ENCODE measurements at places on chromosomes 2 and 18. TPM values are rescaled to one million over a fixed set of nuclear protein-coding genes. Genes with fewer than 3 reads are reported as not detected.

Gene SLC9A4
- total RNA-seq: not detected

Gene LYPD1
- not detected for total RNA-seq

Gene INPP5D
- total RNA-seq: 38.7 TPM

Gene C18orf54
- 6.5 TPM for total RNA-seq

Gene CYS1
- total RNA-seq: not detected

Gene DLGAP1
- total RNA-seq: not detected

Gene TCF4
- 1.3 TPM for total RNA-seq

Gene CCDC150
- total RNA-seq: 9.4 TPM

Gene PLCD4
- 0.22 TPM for total RNA-seq

DNA sequence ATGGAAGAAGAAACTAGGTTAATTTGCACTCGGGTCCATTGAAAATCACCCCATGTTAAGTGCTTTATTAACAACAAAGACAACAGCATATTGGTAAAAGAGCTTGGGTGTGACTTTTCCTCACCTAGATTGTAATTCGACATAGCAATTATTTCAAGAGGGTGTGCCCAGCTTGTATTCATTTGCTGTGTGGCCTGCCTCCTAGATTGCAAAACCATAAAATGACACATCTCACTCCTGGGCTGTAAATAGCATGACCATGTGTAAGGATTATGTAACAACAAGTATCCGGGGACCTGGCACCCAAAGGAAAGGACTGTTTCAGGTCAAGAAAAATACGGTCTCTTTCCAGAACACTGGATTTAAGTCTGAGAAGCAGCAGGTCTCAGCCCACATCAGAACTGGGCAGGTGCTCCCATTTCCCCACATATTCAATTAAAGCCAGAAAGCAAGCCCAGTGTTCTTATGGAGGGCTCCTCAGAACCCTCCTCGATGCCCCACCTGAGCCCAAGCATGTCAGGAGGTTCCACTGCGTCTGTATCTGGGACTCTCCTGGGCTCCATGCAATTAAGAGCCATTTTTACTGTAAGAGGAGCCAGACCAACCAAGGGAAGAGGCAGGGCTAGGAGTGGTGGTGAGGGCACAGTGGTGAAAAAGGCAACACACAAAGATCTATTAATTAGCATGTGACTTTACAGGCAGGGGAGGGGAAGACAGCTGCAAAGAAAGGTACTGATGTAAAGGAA is 39.2 kb downstream of the MREG start:
- H3K4me1 ChIP-seq: peaks cover 14% of the 10 kb centered on the region
- H3K27ac ChIP-seq: no peak overlapping the region
- H3K36me3 ChIP-seq: peaks cover 25% of the 10 kb centered on the region
- no peak for DNase-seq
- H3K27me3 ChIP-seq: no peaks in the 10 kb centered on the region
- no peak overlapping the region for H3K4me3 ChIP-seq

DNA sequence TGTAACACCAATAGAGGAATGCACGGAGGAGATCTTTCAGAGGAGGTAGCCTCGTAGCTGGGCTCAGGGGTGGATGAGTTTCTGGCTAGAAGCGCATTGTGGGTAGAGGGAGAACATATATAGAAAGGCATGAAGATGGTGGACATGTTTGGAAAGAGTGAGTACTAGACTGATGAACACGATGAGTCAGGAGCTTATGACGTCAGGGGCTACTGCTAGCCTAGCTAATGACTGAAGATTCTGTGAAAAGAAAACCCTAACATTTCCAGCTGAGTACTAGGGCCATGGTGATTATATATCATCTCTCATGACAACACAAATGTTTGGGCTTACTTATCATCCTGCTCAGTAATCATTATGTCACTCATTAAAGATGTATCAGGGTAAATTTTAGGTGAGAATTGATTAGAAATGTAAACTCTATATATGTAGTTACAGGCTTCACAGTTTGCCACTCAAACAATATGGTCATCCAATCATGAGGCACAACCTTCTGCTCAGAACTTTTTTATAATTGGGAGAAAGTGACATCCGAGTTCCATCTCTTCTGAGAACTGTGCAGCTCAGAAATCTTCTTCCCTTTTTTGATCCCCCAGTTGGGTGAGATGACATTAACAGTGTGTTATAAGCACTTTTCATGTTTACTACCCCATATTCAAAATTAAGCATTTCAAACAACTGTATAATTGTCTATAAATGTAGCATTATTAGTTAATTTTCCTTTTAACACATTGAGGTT is 22.2 kb upstream of the IL1RN start:
- peak; percentile 42 for DNase-seq
- H3K27me3 ChIP-seq: peaks cover under 1% of the 10 kb centered on the region
- no peak overlapping the region for H3K4me3 ChIP-seq
- H3K4me1 ChIP-seq: peaks cover 29% of the 10 kb centered on the region
- peaks cover 6% of the 10 kb centered on the region for H3K36me3 ChIP-seq
- peak overlapping the region; percentile 83 for H3K27ac ChIP-seq

- no peak for DNase-seq
- H3K4me3 ChIP-seq: no peak overlapping the region
- peaks cover 40% of the 10 kb centered on the region for H3K36me3 ChIP-seq
- no peak overlapping the region for H3K27ac ChIP-seq
- peaks cover 43% of the 10 kb centered on the region for H3K4me1 ChIP-seq
- no peaks in the 10 kb centered on the region for H3K27me3 ChIP-seq
These were observed 117.0 kb downstream of the NFATC1 start for GRCh38 chr18:79512461-79513380.

- H3K4me3 ChIP-seq: no peak overlapping the region
- no peak for DNase-seq
- H3K27me3 ChIP-seq: no peaks in the 10 kb centered on the region
- H3K27ac ChIP-seq: no peak overlapping the region
These were observed 28.5 kb downstream of the TMEM131 start for GRCh38 chr2:97967216-97967592.

- peaks cover 12% of the 10 kb centered on the region for H3K4me1 ChIP-seq
- H3K4me3 ChIP-seq: no peak overlapping the region
- H3K27me3 ChIP-seq: no peaks in the 10 kb centered on the region
- DNase-seq: no peak
- no peak overlapping the region for H3K27ac ChIP-seq
These were observed 54.2 kb downstream of the ACTR2 start for GRCh38 chr2:65281627-65282351.

- no peaks in the 10 kb centered on the region for H3K36me3 ChIP-seq
- no peak overlapping the region for H3K27ac ChIP-seq
- H3K4me3 ChIP-seq: no peak overlapping the region
- DNase-seq: no peak
- H3K27me3 ChIP-seq: no peaks in the 10 kb centered on the region
- no peaks in the 10 kb centered on the region for H3K4me1 ChIP-seq
These were observed 176.7 kb upstream of the SLC8A1 start for GRCh38 chr2:40628556-40628955.

DNA sequence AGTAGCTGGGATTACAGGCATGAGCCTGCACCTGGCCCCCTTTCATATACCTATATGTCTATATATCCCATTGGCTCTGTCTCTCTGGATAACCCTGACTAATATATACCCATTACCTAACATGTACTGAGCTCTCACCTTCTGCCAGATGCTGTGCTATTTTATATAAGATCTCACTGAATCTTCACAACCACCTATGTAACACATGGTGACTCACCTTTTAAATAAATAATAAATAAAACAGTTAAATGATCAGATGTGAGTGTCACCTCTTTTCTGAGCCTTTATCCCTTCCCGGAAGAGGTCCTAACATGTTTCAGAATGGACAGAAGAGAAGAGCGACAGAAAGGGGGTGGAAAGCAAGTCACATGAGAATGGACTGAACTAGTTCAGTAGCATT is 123.1 kb downstream of the SPIRE1 start:
- no peak overlapping the region for H3K4me3 ChIP-seq
- H3K27me3 ChIP-seq: peaks cover 4% of the 10 kb centered on the region
- H3K27ac ChIP-seq: no peak overlapping the region
- DNase-seq: no peak

DNA sequence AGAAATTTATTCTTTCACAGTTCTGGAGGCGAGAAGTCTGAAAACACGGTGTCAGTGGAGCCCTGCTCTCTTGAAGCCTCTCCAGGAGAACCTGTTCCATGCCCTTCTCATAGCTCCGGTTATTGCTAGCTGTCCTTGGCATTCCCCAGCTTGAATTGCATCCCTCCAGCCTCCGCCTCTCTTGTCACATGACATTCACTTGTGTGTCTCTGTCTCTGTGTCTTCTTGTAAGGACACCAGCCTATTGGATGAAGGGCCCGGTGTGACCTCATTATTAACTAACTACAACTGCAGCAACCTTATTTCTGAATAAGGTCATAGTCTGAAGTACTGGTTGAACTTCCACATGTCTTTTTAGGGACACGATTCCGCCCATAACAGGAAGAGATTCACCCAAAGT is 4.5 kb upstream of the PRSS56 start:
- H3K27me3 ChIP-seq: peaks cover 12% of the 10 kb centered on the region
- no peak for DNase-seq
- H3K27ac ChIP-seq: no peak overlapping the region

DNA sequence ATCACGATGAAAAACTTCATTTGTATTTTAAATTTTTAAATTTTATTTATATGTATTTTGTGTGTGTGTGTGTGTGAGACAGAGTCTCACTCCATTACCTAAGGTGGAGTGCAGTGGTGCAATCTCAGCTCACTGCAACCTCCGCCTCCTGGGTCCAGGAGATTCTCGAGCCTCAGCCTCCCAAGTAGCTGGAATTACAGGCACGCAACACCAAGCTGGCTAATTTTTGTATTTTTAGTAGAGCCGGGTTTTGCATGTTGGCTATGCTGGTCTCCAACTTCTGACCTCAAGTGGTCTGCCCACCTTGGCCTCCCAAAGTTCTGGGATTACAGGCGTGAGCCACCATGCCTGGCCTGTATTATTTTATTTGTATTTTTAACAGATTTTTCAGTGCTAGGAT is 45.8 kb upstream of the WIPF1 start:
- H3K4me3 ChIP-seq: no peak overlapping the region
- DNase-seq: no peak
- H3K27me3 ChIP-seq: no peaks in the 10 kb centered on the region
- no peak overlapping the region for H3K27ac ChIP-seq
- H3K4me1 ChIP-seq: peaks cover 11% of the 10 kb centered on the region

DNA sequence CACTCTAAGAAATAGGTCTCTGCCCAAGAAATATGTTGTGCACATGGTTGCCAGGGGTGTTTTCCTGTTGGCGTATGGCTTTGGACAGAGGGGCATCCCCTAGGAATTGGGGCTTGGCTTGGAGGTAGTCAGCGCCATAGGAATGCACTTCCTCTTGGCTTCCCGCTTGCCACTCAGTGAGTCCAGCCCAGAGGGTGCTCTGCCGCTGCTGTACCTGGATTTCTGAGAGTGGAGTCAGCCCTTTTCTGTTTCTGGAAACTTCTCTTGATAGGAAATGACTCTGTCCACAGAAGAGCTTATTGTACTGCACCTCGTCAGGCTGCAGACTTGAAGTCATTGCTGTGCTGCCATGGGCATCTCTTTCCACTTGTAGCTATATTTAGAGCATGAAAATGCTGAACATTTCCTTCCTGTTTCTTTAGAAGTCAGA is 116.7 kb upstream of the MGAT5 start:
- H3K4me1 ChIP-seq: peaks cover 47% of the 10 kb centered on the region
- H3K36me3 ChIP-seq: peaks cover 26% of the 10 kb centered on the region
- peak overlapping the region; percentile 71 for H3K27ac ChIP-seq
- no peak overlapping the region for H3K4me3 ChIP-seq
- no peaks in the 10 kb centered on the region for H3K27me3 ChIP-seq
- no peak for DNase-seq

DNA sequence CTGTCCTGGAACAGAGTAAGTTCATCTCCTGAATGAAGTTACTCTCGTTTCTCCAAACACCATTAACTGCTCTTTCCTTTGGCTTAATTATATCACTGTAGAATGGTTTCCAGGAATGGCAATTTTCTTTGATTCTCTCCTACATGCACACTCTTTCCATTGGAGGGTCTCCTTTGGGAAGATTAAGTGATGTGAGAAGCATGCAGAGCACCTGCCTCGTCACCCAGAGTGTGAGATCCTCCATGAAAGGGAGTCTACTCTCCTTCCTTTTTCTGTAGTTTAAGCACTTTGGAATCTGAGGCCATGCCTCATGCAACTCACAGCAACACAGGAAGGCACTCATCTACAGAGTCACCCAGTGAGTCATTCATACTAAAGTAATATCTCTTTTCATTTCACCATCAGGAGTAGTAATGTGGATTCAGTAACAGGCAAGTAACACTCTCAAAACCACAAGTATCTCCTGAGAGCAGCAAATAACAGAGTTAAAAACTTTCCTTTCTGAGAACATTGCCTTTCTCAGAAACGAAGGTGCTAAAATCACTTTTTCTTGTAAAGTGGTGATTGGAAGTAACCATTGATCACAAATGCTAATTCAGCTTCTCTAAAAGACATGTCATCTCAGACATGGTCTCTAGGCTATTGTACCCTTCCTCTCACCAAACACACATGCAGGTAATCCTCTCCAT is 52.8 kb upstream of the IL1RL1 start:
- no peaks in the 10 kb centered on the region for H3K27me3 ChIP-seq
- H3K36me3 ChIP-seq: peaks cover 25% of the 10 kb centered on the region
- H3K4me1 ChIP-seq: peaks cover 46% of the 10 kb centered on the region
- peak overlapping the region; percentile 99 for H3K27ac ChIP-seq
- peak; percentile 37 for DNase-seq
- H3K4me3 ChIP-seq: peak overlapping the region; percentile 32

DNA sequence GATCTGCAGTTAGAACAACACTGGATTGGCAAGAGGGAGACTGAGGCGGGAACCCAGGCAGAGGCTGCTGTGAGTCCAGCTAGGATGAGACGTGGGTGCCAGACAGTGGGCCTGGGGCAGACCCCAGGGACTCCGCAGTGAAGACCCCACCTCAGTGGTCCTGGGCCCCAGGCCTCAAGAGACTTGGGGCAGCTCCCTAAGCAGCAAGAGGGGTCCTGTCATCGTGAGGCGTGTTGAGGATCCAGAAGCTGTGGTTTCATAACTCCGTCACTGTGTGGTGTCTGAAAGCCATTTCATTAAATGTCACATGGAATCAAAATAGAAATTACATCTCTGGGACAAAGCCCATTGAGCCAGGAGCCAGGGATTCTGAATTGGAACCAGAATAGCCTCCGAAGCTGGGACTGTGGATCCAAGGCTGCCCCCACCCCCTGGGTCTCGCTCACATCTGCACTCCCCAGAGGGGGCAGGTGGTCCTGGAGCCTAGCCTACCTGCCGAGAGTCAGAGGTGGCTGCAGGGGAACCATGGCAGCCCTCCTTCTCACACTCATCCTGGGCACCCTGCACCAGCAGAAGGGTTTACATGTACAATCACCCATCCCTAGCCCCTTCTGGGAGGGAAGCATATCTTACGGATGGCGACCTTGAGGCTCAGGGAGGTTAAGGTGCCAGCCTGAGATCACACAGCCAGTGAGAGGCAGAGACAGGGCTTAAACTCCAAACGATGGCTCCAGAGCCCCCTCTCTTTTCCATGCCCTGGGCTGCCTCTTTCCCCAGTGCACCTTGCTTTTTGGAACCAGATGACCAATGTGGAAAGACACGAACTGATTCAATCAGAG is 23.2 kb downstream of the RRM2 start:
- peaks cover 17% of the 10 kb centered on the region for H3K4me1 ChIP-seq
- H3K27ac ChIP-seq: no peak overlapping the region
- H3K4me3 ChIP-seq: no peak overlapping the region
- H3K36me3 ChIP-seq: peaks cover 39% of the 10 kb centered on the region
- H3K27me3 ChIP-seq: no peaks in the 10 kb centered on the region

Data from activated naive CD8-positive, alpha-beta T cell treated with anti-CD3 and anti-CD28 coated beads for 36 hours (primary cell).